A549 (cell line): ENCODE measurements at places on chromosomes 5 and 9. TPM values are rescaled to one million over a fixed set of nuclear protein-coding genes. Genes with fewer than 3 reads are reported as not detected.

SUB1 gene
- 190 to 208 TPM (median 197 TPM) in 3 replicates for polyA plus RNA-seq

CCNJL gene
- 6.6 to 8.4 TPM (median 7.4 TPM) in 3 replicates for polyA plus RNA-seq

HTR4 gene
- not detected in 3 replicates for polyA plus RNA-seq

ITGA2 gene
- 8.5 to 9.7 TPM (median 9.3 TPM) in 3 replicates for polyA plus RNA-seq

RXRA gene
- 22.0 to 23.9 TPM (median 22.5 TPM) in 3 replicates for polyA plus RNA-seq

CEP78 gene
- 16.0 to 18.2 TPM (median 16.5 TPM) in 3 replicates for polyA plus RNA-seq

TEK gene
- polyA plus RNA-seq = 0.04 TPM in 1 of 3 replicates, not detected in the others

C5orf58 gene
- polyA plus RNA-seq = not detected in 3 replicates

GABRP gene
- not detected in 3 replicates for polyA plus RNA-seq

C5orf34 gene
- 7.1 to 7.7 TPM (median 7.6 TPM) in 3 replicates for polyA plus RNA-seq

PRSS3 gene
- 1.9 to 4.3 TPM (median 4.0 TPM) in 3 replicates for polyA plus RNA-seq

LCP2 gene
- not detected in 3 replicates for polyA plus RNA-seq

ZFAND5 gene
- polyA plus RNA-seq = 126 to 136 TPM (median 135 TPM) in 3 replicates

IL9 gene
- not detected in 3 replicates for polyA plus RNA-seq

ARHGEF39 gene
- 16.7 to 19.5 TPM (median 18.3 TPM) in 3 replicates for polyA plus RNA-seq

PDLIM4 gene
- polyA plus RNA-seq = 0.09 to 0.28 TPM (median 0.20 TPM) in 3 replicates

BRD9 gene
- polyA plus RNA-seq = 28.9 to 31.0 TPM (median 29.6 TPM) in 3 replicates

TMC1 gene
- 0.01 to 0.18 TPM (median 0.17 TPM) in 3 replicates for polyA plus RNA-seq

PCDHGA1 gene
- polyA plus RNA-seq = 0.32 to 0.42 TPM (median 0.33 TPM) in 3 replicates

SPEF2 gene
- 1.9 to 3.2 TPM (median 2.2 TPM) in 3 replicates for polyA plus RNA-seq

CRHBP gene
- polyA plus RNA-seq = not detected in 3 replicates

FCN2 gene
- not detected in 3 replicates for polyA plus RNA-seq

SPDL1 gene
- 100 to 116 TPM (median 102 TPM) in 3 replicates for polyA plus RNA-seq

FUBP3 gene
- 59.3 to 67.7 TPM (median 63.2 TPM) in 3 replicates for polyA plus RNA-seq

ZNF454 gene
- polyA plus RNA-seq = not detected in 3 replicates

ADAMTS2 gene
- 0.03 TPM in 1 of 3 replicates, not detected in the others for polyA plus RNA-seq

BTNL9 gene
- 1.2 to 1.8 TPM (median 1.5 TPM) in 3 replicates for polyA plus RNA-seq

FOXD1 gene
- polyA plus RNA-seq = 7.1 to 9.5 TPM (median 8.2 TPM) in 3 replicates

ABLIM3 gene
- 3.0 to 4.0 TPM (median 3.6 TPM) in 3 replicates for polyA plus RNA-seq

TMEM232 gene
- polyA plus RNA-seq = 0.12 to 0.17 TPM (median 0.16 TPM) in 3 replicates

AQP3 gene
- 5.4 to 7.2 TPM (median 6.2 TPM) in 3 replicates for polyA plus RNA-seq
